Activated naive CD8-positive, alpha-beta T cell treated with anti-CD3 and anti-CD28 coated beads, Interleukin-2, amount 10 ng/mL, durations not matched to agents 7 days and 5 days (primary cell): ENCODE measurements at places on chromosomes 12 and 14. TPM values are rescaled to one million over a fixed set of nuclear protein-coding genes. Genes with fewer than 3 reads are reported as not detected.

The CLEC4E gene
- total RNA-seq = not detected

GRCh38 chr14:105022276-105022670 is 1.4 kb upstream of the CDCA4 start:
- no peak for DNase-seq

GRCh38 chr14:92259613-92260357 is 63.2 kb upstream of the SLC24A4 start:
- no peak for DNase-seq

DNA sequence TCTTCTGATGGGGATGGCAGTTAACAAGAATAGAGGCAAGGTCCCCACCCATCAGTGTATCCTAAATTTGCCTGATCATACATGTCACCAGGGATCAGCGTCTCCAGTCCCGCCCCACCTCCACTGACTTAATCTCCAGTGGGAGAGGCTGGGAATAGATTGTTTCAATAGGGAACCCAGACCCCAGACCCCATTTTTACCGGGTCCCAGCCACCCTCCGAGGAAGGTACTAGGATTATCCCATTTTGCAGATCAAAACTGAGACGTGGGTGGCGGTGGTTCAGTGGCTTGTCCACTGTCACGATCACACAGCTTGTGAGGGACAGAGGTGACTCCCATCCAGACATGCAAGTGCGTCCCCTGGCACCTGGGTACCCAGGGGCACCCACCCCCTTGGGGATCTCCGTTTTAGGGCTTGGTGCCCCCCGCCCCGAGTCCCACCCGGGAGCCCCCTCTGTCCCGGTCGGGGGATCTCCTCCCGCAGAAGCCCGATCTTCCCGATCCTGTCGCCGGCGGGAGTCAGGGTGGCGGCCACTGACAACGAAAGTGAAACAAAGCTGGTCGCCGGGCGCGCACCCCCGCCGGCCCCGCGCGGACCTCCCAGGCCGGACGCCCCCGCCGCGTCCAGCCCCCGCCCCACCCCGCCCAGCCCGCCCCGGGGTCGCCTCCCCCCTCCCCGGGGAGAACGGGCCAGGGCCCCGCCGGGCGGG is 523 bp downstream of the WSB2 start:
- DNase-seq = peak; percentile 66

DNA sequence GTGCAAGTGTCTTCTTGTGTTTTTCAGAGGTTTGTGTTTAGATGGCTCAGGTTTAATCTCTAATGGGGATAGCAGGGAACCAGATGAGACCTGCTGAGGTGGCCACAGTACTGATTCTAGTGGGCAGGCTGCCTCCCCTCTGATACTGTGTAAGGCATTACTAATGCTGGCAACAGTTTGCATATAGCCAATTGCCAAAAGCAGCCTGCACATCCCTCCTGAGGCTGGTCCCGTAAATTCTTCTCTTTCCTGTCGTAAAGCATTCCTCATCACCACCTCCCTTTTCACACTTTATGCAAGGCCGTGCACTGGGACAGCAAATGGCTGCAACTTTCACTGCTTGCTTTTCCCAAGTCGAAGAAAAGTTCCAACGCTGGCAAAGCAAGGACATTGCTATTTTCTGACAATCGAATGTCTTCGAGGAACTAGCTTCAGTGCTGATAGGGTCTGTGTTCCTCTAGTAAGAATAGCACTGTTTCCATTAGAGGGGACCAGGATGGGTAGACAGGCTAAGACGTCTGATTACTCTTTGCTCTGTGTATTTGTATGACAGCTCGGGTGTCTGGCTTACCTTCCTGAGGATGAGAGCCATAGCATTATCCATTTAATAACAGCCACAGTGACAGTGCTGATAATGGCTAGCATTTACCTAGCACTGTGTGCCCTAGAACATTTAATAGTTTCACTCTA is 178.2 kb upstream of the HIF1A start:
- DNase-seq = no peak

GRCh38 chr12:32084753-32085152 is 21.9 kb upstream of the BICD1 start:
- DNase-seq = no peak

- no peak for DNase-seq
Measured at GRCh38 chr14:38502239-38502638, 246.3 kb upstream of the CLEC14A start.

GRCh38 chr14:101586531-101587430 is 25.5 kb downstream of the DIO3 start:
- no peak for DNase-seq

DNA sequence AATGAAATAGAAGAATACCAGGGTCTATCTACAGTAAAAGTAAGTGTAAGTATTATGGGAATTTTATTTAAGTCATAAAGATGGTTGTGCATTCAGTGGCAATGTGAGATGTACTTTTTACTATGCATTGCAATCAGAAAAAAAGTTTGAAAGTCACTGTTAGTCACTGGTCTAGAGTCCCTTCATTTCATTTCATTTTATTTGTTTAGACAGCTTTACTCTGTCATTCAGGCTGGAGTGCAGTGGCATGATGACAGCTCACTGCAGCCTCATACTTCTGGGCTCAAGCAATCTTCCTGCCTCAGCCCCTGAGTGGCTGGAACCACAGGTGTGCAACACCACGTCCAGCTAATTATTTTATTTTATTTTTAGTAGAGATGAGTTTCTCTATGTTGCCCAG is 42.6 kb downstream of the TGFB3 start:
- DNase-seq = no peak

DNA sequence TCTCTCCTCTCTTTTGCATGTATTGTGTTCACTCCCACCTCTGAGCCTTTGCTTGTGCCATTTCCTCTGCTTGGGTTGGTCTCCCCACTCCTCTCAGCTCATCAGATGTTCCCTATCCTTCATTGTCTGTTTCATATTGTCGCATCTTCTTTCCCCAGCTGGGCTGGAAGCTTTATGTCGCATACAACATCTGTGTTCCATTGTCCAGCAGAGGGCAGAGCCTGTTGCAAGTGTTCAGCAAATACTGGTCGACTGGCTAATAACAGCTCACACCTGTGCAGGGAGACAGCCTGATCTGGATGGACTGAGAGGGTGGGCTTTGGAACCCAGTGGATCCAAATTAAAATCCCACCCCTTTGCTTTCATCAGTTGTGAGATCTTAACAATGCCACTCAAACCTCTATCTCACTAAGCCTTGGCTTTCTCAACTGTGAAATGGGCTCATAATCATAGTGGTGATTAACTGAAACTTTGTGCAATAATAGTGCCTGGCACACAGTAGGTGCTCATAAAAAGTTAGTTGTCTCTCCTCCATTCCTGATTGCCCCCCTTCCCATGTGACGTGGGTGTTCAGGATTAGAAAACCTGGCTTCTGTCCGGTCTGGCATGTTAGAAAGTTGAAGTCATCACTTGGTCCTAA is 75.8 kb downstream of the RIN3 start:
- DNase-seq = no peak

GRCh38 chr12:128840862-128841468 is 12.3 kb upstream of the GLT1D1 start:
- DNase-seq = no peak

DNA sequence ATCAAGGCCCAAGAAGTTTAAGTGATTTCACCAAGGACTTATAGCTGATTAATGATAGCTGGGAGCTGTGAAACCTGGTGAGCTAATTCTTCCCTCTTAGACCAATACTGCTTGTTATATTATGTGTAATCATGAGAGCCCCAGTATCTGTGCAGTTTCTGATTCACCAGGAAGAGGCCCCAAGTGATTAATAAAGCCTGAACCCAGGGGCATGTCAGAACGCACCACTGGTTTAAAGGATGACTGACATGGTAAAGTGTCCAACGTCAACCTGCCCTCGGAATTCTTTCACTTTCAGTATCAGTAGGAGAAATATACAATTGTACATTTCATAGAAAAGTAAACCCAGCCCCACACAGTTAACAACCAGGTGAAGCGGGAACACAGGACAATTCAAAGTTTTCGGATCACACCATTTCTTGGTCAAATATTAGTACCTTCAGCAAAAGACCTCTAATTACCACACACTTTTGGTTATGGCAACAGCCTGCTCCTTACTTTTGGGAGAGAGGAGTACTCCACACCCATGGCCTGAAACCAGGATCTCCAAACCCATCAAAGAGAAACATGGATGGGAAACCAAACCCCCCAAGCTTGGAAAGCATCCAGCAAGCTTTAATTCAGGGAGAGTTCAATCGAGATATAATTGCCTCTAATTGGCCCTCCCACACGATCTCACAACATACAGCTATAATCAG is 28.5 kb downstream of the TMCC3 start:
- DNase-seq = no peak
